ENCODE measurements at places on chromosomes 4 and X. TPM values are rescaled to one million over a fixed set of nuclear protein-coding genes. Genes with fewer than 3 reads are reported as not detected.

PF4V1 gene
- not detected for total RNA-seq

USP53 gene
- 9.6 TPM for total RNA-seq

TRIML2 gene
- total RNA-seq = not detected

FGFBP2 gene
- not detected for total RNA-seq

Measured in PC-3 (cell line).